Calu3 (cell line): ENCODE measurements at places on chromosomes 1 and 21. TPM values are rescaled to one million over a fixed set of nuclear protein-coding genes. Genes with fewer than 3 reads are reported as not detected.

DNA sequence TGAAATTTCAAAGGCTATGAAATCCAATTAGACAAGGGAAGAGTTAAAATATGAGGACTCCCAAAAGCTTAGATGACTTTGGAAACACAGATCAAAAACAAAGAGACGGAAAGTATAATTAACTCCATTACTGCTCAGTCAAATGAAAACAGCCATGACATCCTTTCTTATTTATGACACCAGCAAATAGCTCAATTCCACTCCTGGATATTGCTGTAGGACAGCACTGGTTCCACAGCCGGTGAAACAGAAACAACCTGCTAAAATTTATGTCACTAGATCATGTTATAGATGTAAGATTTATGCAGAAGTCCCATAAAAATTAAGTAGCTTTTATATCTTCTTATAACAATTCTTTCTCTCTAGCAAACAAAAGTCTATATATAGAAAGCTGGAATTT is 65.6 kb upstream of the RRP15 start:
- H3K27me3 ChIP-seq, result peaks cover 9% of the 10 kb centered on the region
- DNase-seq, result no peak
- no peaks in the 10 kb centered on the region for H3K4me1 ChIP-seq
- H3K4me3 ChIP-seq, result no peak overlapping the region
- H3K27ac ChIP-seq, result no peak overlapping the region

DNA sequence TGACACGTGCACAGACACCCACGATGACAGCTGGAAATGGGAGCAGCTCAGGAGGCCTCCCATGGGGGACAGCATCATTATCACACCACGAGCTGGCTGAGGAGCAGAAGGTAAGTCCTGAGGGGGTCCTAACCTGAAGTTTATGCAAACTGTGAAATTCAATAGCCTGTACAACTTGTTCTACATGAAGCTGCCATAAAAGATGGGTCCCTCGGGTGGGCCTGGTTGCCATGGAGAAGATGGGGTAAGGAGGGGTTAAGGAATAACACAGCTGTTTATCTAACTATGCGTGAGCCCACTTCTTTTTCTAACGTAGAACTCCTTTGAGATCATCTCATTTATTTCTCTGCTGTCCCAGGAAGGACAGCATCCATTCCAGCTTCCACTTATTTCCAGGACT is 163.4 kb upstream of the CD34 start:
- no peaks in the 10 kb centered on the region for H3K36me3 ChIP-seq
- H3K27me3 ChIP-seq, result no peaks in the 10 kb centered on the region
- no peak for DNase-seq

DNA sequence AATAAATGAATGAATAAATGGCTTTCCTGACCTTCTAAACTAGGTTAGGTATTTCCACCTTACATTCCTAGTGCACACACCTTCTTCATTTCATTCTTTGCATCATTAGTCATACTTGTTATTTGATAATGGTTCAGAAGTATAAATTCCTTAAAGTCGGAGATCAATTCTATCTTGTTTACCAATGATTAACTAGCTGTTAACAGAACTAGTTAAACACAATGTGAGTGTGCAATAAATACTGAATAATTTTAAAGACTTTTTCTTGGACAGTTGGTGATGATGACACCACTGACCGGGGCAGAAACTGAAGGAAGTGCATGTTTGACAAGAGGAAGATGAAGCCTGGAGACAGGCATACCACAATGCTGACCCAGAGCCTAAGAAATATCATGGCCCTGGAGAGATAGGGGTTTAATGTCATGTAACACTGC is 207.1 kb upstream of the DEPDC1 start:
- no peaks in the 10 kb centered on the region for H3K27me3 ChIP-seq
- H3K36me3 ChIP-seq, result no peaks in the 10 kb centered on the region
- no peak overlapping the region for H3K27ac ChIP-seq
- peak; percentile 12 for DNase-seq
- H3K4me1 ChIP-seq, result peaks cover 15% of the 10 kb centered on the region
- no peak overlapping the region for H3K4me3 ChIP-seq

- no peak overlapping the region for H3K27ac ChIP-seq
- H3K36me3 ChIP-seq, result peaks cover 11% of the 10 kb centered on the region
- H3K4me3 ChIP-seq, result no peak overlapping the region
- no peaks in the 10 kb centered on the region for H3K27me3 ChIP-seq
- no peak for DNase-seq
- peaks cover 40% of the 10 kb centered on the region for H3K4me1 ChIP-seq
Observed at GRCh38 chr1:12438349-12438924, 179.6 kb downstream of the DHRS3 start.

Gene DNTTIP2
- 71.8 and 76.7 TPM in 2 replicates for total RNA-seq

Gene CNR2
- total RNA-seq, result not detected in 2 replicates

GRCh38 chr21:36165356-36165755 is 8.7 kb downstream of the DOP1B start:
- H3K27ac ChIP-seq, result no peak overlapping the region
- no peak for DNase-seq
- H3K27me3 ChIP-seq, result no peaks in the 10 kb centered on the region
- no peaks in the 10 kb centered on the region for H3K36me3 ChIP-seq

GRCh38 chr1:195141294-195141693 is 1466.9 kb downstream of the KCNT2 start:
- DNase-seq, result no peak
- no peaks in the 10 kb centered on the region for H3K4me1 ChIP-seq
- no peaks in the 10 kb centered on the region for H3K36me3 ChIP-seq

DNA sequence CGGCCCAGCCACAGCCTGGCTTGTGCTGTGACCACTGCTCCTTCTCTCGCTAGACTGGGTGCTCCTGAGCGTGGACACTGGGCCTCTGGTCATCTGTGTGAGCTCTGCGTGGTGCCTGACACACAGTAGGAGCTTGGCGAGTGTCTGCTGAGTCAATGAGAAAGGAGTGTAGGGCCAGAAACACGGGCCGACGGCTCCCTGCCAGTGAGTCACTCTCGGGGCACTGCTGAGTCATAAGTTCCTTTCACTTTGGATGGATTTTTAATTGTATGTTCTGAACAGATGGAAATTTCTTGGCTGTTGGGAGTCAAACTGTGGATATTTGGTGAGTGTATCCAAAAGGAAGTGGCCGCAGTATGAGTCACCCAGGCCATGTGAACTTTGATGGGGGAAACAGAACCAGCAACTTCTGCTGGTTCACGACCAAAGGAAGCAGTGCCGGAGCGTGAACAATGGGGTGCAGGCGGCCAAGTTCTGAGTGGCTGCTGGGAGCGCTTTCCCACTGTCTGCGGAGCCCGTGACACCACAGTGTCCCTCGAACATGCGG is 41.0 kb upstream of the COL18A1 start:
- H3K4me3 ChIP-seq, result peak overlapping the region; percentile 59
- peaks cover 30% of the 10 kb centered on the region for H3K4me1 ChIP-seq
- DNase-seq, result peak; percentile 66
- H3K27ac ChIP-seq, result peak overlapping the region; percentile 96

Gene WNT4
- total RNA-seq, result 1.9 and 2.4 TPM in 2 replicates

GRCh38 chr1:17184161-17184665 is 20.7 kb upstream of the PADI1 start:
- H3K27me3 ChIP-seq, result no peaks in the 10 kb centered on the region
- no peak overlapping the region for H3K4me3 ChIP-seq
- DNase-seq, result no peak
- no peaks in the 10 kb centered on the region for H3K36me3 ChIP-seq
- H3K27ac ChIP-seq, result no peak overlapping the region

DNA sequence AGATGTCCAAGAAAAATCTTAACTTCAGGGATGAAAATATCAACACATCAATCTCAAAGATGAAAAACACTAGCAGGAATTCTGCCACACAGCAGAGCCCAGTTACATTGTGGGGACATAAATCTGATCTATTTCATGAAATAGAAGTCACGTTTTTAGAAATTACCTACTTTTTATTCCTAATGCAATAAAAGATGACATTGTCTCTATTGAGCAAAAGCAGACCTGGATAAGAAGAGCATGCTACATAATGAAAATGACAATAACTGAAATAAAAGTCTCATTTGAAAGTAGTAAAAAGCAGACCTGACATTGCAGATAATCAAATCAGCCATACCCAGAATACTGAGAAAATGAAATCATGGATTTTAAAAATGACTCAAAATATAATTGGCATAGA is 156.8 kb downstream of the NTNG1 start:
- no peak for DNase-seq
- H3K4me3 ChIP-seq, result no peak overlapping the region
- H3K27me3 ChIP-seq, result no peaks in the 10 kb centered on the region
- H3K36me3 ChIP-seq, result no peaks in the 10 kb centered on the region

Gene KMO
- total RNA-seq, result 0.85 TPM in 1 of 2 replicates, not detected in the other

- H3K27ac ChIP-seq, result no peak overlapping the region
- no peak overlapping the region for H3K4me3 ChIP-seq
- no peaks in the 10 kb centered on the region for H3K36me3 ChIP-seq
- H3K27me3 ChIP-seq, result peaks cover 66% of the 10 kb centered on the region
- DNase-seq, result no peak
Observed at GRCh38 chr1:38183096-38183495, 136.5 kb upstream of the POU3F1 start.

Gene CFAP57
- 0.26 and 0.56 TPM in 2 replicates for total RNA-seq

Gene ITPKB
- 9.8 and 11.8 TPM in 2 replicates for total RNA-seq

Gene TRAF3IP3
- total RNA-seq, result not detected in 2 replicates

Gene PLEKHN1
- 11.9 and 16.2 TPM in 2 replicates for total RNA-seq

DNA sequence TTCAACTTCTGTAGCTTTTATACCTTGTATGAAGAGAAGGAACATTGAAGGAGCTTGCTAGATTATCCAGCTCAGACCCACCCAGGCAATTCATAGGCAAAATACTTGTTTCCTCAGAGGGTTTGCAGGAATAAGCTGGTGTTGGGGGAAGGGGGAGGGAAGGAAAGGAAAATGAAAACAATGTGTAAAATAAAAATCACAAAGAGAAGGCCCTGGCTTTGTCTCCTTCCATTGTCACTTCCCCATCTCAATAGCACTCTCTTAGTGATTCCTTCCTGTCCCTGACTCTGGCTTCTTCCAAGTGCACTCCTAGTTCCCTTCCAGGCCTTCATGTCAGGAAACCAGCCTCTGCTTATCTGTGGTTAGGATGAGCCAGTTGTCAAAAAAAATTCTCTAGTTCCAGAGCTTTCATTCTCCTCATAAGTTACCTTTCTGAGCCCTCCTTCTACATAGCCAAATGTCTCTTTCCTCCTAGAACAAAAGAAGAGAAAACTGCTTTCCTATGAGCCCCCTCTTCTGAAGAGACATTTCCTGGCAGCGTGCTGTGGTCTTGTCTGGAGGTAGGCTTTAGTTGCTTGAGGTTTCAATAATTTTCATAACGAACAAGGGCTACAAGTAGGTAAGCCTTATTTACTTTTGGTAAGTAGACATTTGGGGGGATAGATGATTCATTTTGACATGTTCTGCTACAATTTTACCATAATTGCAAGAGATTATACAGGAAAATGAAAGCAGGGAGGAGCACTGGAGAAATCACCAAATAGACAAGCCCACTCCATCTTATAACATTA is 45.7 kb downstream of the FASLG start:
- no peak overlapping the region for H3K4me3 ChIP-seq
- no peaks in the 10 kb centered on the region for H3K36me3 ChIP-seq
- DNase-seq, result no peak
- H3K27me3 ChIP-seq, result no peaks in the 10 kb centered on the region
- no peak overlapping the region for H3K27ac ChIP-seq

- no peak overlapping the region for H3K4me3 ChIP-seq
- DNase-seq, result no peak
- no peak overlapping the region for H3K27ac ChIP-seq
- H3K36me3 ChIP-seq, result peaks cover 4% of the 10 kb centered on the region
- peaks cover 23% of the 10 kb centered on the region for H3K27me3 ChIP-seq
Observed at GRCh38 chr1:6401673-6402072, 8.1 kb upstream of the ACOT7 start.

Gene OR10Z1
- total RNA-seq, result not detected in 2 replicates

Gene CLCA1
- not detected in 2 replicates for total RNA-seq

DNA sequence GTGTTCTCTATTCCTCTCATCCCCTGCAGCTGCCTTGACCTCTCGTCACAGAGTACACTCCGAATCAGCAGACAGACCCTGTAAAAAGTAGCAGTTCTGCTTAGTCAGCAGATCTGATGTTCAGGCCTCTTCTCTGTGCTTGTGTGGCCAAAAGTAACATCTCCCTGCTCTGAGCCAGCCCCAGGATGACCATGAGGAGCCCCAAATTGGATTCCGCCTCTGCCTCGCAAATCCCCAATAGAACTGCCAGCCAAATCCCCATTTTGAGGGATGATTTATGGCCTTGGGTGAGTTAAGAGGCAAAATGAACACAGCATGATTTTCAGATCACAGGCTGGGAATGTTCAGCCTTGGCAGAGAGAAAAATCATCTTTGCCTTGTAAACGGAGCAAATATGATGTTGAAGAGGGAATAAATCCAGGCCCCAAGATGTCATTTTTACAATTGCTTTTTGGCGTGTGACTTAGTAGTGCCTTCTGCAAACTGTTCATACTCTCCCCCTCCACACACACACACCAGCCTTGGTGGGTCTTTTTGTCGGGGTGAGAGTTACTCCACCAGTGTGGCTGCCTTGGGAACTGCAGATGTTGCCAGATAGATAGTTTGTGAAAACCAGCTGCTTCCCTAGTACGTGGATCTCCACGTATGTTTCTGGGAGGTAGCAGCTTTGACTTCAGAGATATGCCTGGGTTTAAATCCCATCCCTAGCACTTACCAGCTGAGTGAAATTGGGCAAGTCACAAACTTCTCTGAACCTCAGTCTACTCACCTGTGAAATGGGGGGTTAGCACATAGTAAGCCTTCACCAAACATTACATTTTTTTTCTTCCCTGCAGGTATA is 77.8 kb downstream of the MAN1C1 start:
- H3K4me1 ChIP-seq, result no peaks in the 10 kb centered on the region
- H3K27me3 ChIP-seq, result peaks cover 39% of the 10 kb centered on the region
- DNase-seq, result no peak
- H3K36me3 ChIP-seq, result no peaks in the 10 kb centered on the region
- no peak overlapping the region for H3K27ac ChIP-seq

Gene XCL2
- not detected in 2 replicates for total RNA-seq

DNA sequence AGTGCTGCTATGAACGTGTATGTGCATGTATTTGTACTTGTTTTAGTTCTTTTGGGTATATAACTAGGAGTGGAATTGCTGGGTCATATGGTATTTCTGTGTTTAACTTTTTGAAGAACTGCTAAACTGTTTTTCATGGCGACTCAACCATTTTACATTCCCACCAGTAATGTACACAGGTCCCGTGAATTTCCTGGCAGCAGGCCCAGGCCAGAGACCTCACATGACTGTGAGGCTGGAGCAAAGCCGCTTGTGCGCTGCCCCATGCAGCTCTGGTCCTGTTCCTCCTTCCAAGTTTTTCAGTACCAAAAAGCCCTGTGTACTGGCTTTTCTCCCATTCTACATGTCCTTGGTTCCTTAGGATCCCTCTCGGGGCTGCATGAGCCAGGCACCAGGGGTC is 29.6 kb downstream of the ACOT11 start:
- no peak for DNase-seq
- H3K4me3 ChIP-seq, result no peak overlapping the region
- peaks cover 5% of the 10 kb centered on the region for H3K36me3 ChIP-seq
- no peaks in the 10 kb centered on the region for H3K27me3 ChIP-seq
- H3K27ac ChIP-seq, result no peak overlapping the region
